Osteocyte (in vitro differentiated cells): ENCODE measurements at places on chromosomes 11 and 22. TPM values are rescaled to one million over a fixed set of nuclear protein-coding genes. Genes with fewer than 3 reads are reported as not detected.

CNTF gene
- total RNA-seq = 1.1 and 1.6 TPM in 2 replicates

DNA sequence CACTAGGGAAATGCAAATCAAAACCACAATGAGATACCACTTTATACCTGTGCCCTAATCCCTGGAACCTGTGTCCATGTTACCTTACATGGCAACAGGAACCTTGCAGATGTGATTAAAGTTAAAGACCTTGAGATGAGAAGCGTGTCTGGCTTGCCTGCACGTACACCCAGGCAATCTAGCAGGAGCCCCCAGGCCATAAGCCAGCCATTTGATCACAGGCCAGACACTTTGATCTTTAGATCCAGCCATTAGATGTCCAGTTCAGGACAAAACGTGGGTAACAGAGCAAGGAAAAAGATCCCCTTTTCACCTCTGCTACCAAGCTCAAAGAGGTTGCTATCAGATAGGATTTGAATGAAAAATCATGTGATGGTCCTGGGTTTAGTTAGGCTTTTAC is 378.8 kb downstream of the BUD13 start:
- H3K4me1 ChIP-seq = no peaks in the 10 kb centered on the region
- no peaks in the 10 kb centered on the region for H3K36me3 ChIP-seq
- H3K27me3 ChIP-seq = no peaks in the 10 kb centered on the region

- no peak overlapping the region for H3K27ac ChIP-seq
- H3K27me3 ChIP-seq = peaks cover 26% of the 10 kb centered on the region
- DNase-seq = no peak
- H3K4me1 ChIP-seq = no peaks in the 10 kb centered on the region
Measured at GRCh38 chr11:61652135-61652534, 28.1 kb upstream of the DAGLA start.

- peaks cover 14% of the 10 kb centered on the region for H3K36me3 ChIP-seq
- H3K4me3 ChIP-seq = peak overlapping the region; percentile 98
- no peaks in the 10 kb centered on the region for H3K27me3 ChIP-seq
- peak overlapping the region; percentile 93 for H3K27ac ChIP-seq
Measured at GRCh38 chr11:125593114-125593820, 615 bp downstream of the STT3A start.

DNA sequence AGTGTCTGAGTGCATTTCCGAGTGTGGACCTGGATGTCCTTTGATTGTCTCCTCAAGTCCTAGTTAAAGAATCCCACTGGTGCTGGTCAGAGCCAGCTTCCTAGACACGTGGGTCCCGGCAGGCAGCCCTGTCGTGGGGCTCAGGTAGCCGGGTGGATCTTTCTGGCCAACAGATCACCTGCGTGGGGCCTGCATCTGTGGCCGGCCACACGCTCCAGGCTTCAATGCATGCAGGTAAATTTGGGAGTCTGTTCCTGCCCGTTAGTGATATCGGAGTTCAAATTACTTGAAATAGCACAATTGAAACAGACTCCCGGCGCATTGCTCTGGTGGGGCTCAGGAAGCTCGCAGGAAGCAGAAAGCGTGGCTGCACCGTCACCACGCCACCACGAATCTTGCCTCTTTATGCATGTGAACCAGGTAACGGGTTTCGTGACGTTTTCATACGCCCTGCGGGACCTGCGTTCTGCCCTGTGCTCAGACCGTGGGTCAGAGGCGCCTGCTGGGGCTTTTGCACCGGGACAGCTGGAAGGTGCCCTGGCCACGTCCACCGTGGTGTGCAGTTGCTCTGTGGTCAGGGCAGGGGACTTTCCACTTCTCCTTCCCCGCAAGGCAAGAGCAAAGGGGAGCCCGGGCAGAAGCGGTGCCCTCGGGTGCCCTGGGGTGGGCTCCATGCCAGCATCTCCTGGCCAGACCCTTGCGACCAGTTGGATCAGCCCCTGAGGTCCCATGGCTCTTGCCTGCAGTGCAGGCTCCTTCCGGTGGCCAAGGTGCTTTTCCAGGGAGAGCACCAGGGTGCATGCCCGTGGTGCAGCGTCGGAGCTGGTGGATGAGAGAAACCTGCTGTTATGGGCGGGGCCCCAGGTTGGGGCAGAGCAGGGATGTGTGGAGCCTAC is 803.5 kb downstream of the BRD1 start:
- no peak overlapping the region for H3K4me3 ChIP-seq
- H3K36me3 ChIP-seq = no peaks in the 10 kb centered on the region
- no peak for DNase-seq
- H3K27ac ChIP-seq = no peak overlapping the region
